ENCODE measurements at places on chromosomes 6 and 20.

GRCh38 chr6:25777856-25778649 is 23.5 kb downstream of the SLC17A4 start:
- DNase-seq, result no peak

GRCh38 chr6:4281341-4282293 is 146.2 kb upstream of the ECI2 start:
- no peak for DNase-seq

GRCh38 chr6:5159162-5159561 is 74.0 kb downstream of the PPP1R3G start:
- no peak for DNase-seq

- no peak for DNase-seq
These were observed 19.0 kb downstream of the KIF3B start for GRCh38 chr20:32296412-32296811.

- no peak for DNase-seq
These were observed 25.0 kb downstream of the TTBK1 start for GRCh38 chr6:43268355-43268700.
